Mucosa of gallbladder (tissue), 1 donor: ENCODE measurements at places on chromosomes 12 and 14. TPM values are rescaled to one million over a fixed set of nuclear protein-coding genes. Genes with fewer than 3 reads are reported as not detected.

Gene LRRC10
- total RNA-seq: not detected

- DNase-seq: no peak
Observed at GRCh38 chr12:113136128-113136989, 798 bp upstream of the RASAL1 start.

DNA sequence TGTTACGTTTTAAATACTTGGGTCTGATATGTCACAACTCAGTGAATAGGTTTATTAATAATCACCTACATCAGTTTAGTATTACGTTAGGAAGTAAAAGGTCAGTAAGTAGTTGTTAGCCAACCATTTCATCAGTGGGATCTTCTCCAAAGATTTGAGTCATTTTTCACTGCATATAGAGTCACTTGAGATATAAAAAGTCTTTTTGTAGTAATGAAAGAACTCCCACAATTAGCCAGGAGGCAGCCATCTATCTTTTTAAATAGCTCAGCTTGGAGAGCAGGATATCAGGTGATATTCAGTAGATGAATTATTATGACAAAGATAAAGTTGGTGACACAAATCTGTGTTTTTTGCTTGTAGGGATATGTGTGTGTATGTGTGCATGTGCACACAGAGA lies 309.3 kb downstream of the PDZRN4 start:
- DNase-seq: no peak

DNA sequence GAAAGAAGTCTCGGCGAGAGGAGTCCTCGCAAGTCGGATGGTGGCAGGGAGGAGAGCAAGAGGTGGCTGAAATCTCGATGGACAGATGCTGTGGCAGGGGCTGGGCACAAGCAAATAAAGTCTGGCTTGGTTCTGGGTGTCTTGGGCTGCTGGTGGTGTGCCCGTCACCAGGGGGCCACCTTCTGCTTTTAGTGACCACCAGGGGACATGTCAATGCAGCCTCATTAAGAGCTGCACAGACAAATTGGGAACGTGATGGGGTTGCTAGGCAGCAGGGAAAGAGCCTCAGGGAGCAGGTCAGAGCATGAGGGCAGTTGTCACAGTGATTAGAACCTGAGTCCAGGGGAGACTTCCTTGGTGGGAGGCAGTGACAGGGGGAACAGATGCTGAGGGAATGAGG lies 44.0 kb downstream of the LRRC74A start:
- DNase-seq: no peak

GRCh38 chr14:58812050-58812910 lies 174.5 kb downstream of the DACT1 start:
- no peak for DNase-seq
